ENCODE measurements at places on chromosomes 6 and 20.

- DNase-seq, result no peak
These were observed 2.8 kb upstream of the PHF20 start for GRCh38 chr20:35768731-35769664.

DNA sequence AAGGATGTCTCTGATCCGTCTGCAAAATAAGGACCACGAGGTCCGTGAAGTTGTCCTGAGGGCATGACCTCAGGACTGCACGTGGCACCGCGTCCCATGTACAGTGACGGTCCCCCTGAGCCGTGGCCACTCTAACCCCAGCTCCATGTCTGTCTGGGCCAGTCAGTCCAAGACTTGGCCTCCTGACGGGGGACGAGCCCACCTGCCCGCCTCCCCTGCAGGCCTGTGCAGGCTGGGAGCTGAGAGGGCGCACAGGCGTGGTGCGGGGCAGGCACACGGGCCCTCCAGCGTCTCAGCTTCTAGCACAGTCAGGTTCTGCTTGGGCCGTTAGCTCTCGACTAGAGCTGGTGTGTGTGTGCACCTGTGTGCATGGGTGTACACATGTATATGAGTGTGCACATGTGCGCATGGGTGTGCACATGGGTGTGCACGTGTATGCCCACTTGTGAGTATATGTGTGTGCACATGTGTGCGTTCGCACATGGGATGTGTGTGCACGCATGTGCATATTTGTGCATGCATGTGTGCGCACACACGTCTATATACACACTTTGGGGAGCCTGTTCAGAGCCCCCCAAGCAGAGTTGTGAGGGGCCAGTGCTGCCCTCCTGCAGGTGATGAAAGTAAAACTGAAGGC is 307.0 kb downstream of the TAF4 start:
- no peak for DNase-seq

- no peak for DNase-seq
These were observed 83.5 kb upstream of the SPTLC3 start for GRCh38 chr20:12925210-12925755.

DNA sequence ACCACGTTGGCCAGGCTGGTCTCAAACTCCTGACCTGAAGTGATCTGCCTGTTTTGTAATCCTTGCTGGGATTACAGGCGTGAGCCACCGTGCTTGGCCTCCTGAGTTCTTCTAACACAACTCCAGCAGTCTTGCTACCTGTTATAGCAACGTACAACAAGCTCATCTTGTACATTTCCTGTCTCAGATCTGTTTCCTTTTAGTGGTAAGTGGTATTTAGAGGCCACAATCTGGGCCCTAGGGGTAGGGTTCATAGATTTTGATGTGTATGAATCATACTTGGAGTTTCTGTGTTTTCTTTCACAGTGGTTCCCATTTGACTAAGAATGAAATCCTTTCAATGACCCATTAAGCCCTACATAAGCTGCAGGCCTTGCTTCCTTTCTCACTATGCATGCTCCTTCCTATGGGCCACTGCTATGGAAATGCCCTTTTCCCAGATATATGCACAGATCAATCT is 27.1 kb upstream of the SYNCRIP start:
- DNase-seq, result peak; percentile 58

- DNase-seq, result no peak
These were observed 109.6 kb downstream of the SLC22A3 start for GRCh38 chr6:160457823-160458222.

DNA sequence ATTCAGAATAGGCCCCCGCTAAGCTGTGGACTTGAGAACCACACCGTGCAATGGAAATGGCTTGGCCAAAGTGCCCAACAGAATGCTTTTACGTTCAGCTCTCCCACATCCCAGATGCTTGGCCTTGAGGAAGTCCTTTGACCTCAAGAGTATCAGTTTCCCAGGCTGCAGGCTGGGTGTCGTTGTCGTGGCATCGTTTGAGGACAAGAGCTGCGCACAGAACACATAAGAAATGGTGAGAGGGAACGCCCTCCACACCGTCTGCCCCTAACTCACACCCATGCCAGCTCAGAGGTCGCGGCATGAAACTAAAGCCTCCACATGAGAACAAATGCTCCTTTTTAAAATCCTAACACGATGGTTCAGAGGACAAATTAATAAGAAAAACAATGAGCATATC is 37.0 kb downstream of the NFATC2 start:
- DNase-seq, result no peak

GRCh38 chr20:35597186-35597585 is 18.4 kb upstream of the SPAG4 start:
- no peak for DNase-seq

- DNase-seq, result no peak
These were observed 206.4 kb upstream of the SUPT3H start for GRCh38 chr6:45584127-45584526.

DNA sequence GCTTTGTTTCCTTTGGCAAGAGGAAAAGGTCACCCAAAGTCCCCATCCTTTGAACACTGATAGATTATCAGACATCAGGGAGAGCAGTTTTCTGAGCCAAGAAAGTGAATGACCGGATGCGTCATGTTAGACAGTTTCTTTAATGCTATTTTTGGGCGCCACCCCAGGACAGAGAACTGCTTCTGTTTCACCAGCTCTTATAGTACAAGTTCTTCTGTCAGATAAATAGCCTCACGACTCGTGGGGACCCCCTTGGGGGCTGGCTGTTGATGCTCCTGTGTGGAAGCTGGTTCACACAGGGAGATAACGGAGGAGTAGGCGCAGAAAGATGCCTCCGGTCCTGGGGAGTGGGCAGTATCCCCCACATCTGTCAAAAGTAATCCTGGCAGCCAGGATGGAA is 54.6 kb downstream of the NPEPL1 start:
- DNase-seq, result no peak

DNA sequence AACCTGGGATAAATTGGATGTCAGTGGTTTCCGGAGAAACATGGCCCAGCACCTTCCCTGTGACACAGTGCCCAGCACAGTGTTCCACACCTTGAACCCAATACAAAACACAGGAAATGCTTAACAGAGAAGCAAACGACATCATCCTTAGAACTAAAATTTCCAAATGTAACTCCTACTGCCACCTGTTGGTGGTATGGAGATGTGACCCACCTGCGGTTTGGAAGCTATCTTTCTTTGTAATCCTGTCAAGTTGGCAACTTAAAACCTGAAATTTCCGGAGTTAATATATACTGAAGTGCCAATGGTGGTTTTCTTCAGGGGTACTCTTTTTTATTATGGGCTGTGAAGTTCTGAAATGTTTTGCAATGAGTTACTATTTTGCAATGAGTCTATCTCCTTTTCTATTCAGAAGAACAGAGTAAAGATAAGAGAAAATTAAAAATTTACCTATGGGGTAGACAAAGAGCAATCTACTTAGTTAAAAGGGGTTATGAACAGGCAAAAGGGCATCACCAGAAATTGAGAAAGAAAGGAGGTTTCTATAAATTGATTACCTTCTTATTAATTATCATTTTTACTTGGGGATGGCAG is 658.8 kb downstream of the PTPRT start:
- DNase-seq, result no peak

DNA sequence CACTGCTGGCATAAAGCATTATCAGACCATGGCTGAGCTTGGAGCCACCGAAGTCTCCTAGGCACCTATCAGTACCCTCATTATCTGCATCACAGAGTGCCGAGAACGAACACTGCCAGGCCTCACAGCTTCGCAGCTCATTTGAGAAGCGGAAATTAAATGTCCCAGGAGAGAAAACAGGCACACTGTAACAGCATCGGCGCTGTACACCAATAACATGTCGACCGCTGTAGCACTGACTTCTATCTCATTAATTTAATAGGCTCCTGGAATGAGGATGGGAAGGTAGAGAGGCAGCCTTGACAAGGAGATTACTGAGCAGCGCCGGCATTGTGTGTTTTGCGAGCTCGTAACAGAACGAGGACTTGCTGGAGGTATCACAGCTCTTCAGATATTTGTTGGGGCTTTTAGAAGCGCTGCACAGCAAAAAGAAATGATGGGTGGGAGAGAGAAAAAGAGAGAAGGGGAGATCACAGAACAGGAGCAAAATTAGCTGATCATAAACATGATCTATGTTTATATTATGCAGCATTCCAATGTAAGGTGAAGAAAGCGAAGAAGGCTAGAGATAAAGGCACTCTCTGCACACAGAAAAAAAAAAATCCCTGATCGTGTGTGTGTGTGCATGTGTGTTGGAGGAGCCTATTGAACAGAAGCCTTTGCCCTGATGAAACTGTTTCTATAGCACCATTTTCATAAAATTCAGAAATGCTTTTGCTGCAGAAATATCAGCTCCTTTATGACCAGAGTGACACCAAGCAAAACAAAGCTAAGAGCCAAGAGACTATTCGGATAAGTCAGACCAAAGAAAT is 29.2 kb downstream of the ID4 start:
- no peak for DNase-seq

DNA sequence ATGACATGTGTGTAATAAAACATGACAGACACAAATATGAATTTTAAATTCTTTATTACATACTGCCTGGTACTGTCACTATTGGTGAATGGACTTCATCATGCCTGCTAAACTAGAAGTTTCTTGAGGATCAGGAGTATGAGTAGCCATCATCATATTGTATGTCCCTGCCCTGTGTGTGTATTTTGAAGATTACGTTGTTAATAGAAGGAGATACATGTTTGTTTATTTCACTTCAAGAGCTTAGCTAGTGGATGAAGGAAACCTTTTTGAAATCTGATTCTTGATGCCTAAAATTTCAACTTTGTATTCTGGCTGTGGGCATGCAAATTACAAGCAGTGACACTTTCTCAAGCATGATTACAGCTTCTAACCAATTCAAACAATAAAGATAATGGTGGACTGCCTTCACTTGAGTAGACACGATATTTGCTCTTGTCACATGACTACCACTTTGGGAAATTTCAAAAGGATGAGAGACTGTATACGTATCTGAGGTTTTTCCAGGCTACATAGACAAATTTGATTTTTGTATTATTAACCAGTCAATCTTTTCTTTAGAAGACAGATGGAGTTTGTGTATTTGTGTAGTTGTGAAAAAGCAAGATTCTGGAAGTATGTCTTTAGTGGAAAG is 3.5 kb downstream of the TBPL1 start:
- no peak for DNase-seq

DNA sequence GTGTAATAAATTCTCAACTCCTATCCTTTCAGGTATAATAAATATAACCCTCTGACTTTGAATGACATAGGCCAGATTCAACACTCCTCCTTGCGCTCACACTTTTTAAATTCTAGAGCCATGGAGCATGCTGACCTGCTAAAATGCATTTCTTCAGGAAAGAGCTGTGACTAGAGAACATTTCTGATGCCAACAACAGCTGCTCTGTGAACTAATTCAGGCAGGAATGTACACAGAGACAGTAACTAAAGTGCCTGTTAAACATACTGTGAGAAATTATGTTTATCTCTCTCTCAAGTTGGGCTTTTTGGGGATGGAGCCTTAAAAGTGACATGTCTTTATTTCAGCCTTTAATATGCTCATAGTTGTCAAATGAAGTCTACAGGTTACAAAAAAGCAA is 8.3 kb downstream of the NHSL1 start:
- DNase-seq, result no peak

- no peak for DNase-seq
These were observed 288.2 kb downstream of the QKI start for GRCh38 chr6:163702736-163703135.

- no peak for DNase-seq
These were observed 5.1 kb upstream of the COL9A3 start for GRCh38 chr20:62811720-62812119.

DNA sequence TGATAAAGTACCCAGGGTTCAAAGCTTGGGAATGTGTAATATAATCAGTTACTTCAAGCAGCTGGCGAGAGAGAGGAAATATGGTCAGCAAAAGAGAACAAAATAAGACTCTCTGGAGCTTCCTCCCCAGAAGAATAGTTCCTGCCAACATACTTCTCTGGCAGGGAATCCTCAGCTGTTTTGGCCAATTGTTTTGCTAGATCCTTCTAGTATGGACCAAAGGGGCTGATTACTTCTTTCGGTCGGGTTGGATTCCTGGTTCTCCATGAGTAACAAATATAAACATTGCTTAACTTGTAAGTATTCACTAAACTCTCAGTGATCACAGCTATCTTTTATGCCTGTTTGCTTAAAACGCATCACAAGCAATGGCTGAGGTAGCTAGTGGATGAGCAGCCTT is 31.4 kb upstream of the FBXO9 start:
- DNase-seq, result no peak

- DNase-seq, result no peak
These were observed 127.5 kb downstream of the TAF4 start for GRCh38 chr20:61937963-61938838.

DNA sequence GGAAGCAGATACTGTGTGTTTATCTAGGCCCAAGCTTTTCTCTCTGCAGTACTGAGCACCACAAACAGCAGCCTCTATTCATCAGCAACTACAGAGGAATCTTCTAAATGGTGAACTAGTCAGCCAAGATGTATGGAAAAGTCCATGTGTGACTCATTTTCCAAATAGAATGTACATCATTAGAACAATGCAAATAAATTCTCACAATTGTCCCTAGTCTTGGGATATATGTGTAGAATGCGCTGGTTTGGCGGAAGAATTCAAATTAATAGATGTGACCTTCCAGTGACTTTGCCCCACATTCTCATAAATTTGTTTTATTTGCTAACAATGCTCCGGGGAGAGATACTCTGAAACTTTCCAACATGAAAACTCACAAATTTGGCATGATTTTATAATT is 436.2 kb downstream of the CBLN4 start:
- DNase-seq, result no peak

DNA sequence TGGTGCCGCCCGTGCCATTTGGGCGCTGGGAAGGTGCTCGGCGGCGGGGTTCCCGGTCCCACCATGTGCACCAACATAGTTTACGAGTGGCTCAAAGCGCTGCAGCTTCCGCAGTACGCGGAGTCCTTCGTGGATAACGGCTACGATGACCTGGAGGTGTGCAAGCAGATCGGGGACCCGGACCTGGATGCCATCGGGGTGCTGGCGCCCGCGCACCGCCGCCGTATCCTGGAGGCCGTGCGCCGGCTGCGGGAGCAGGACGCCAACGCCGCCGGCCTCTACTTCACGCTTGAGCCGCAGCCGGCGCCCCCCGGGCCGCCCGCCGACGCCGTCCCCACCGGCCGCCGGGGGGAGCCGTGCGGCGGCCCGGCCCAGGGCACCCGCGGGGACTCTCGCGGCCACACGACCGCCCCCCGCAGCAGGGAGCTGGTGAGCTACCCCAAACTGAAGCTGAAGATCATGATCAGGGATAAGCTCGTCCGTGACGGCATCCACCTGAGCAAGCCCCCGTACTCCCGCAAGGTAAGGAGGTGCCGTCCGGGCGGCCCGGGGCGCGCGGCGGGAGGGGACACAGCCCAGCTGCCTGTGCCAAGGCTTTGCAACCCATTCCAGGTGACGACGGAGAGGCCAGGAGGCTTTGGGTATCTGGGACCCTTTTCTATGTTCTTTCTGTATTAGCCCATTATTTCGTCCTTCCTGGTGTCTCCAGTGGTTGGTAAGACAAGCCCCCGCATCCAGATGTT is 547 bp downstream of the SAMD5 start:
- no peak for DNase-seq

DNA sequence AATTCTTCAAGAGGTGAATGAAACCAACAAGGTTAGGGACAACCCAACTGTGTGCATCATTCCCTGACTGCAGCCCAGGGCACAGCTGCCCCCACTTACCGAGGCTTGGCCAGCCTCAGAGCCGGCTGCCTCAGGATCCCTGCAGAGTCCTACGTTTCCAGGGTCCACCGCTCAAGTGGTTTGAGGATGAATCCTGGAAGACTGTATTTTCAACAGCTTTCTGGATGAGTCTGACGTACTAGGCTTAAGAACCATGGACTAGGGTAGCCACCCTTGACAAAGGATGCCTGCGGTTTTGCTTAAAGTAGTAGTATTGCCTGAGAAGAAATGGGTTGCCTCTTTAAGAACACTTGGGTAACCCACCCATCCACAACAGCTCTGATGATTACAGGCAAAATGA is 101.4 kb downstream of the FOXC1 start:
- no peak for DNase-seq

GRCh38 chr6:25788305-25788922 is 33.9 kb downstream of the SLC17A4 start:
- peak; percentile 13 for DNase-seq
